NCI-H2081 (cell line): ENCODE measurements at places on chromosomes 6 and 20.

- DNase-seq = no peak
Observed at GRCh38 chr20:51978070-51978501, 175.8 kb upstream of the SALL4 start.

- no peak for DNase-seq
Observed at GRCh38 chr6:131460614-131461000, 112.4 kb upstream of the ARG1 start.

DNA sequence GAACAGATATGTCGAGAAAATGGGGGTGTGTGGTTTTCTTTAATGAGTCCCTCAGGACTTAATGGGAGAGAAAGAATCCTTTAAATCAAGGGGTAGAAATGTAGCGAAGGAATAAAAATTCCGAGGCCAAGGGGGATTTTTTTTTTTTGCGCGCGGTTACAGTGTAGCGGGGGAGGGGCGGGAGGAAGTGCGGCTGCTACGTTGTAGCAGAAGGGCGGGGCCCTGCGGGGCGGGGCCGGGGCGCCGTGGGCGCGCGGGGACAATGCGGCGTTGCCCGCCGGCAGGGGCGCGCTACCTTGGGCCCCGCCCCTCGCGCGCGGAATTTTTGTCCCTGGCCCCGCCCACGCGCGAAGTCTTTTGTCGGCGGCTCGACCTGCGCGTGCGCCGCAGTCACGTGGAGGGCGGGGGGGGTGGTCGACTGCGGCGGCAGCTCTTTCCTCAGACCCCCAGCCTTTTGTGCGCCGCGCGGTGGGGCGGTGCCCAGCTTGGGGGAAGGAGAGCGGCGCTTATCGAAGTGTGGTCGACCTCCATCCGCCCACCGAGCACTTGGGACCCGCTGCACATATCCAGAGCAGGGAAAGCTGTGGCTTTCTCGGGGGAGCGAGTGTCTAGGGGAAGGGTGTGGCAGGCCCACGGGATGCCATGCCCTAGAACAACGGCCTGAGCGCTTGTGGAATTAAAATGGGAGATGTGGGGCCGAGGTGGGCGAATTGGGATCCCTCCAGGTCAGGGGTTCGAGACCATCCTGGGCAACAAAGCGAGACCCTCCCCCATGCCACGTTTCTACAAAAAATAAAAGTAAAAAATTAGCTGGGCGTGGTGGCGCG, 1.3 kb downstream of the TUBB start:
- DNase-seq = peak; percentile 85

GRCh38 chr6:89934685-89935366, 40.6 kb downstream of the GJA10 start:
- no peak for DNase-seq

GRCh38 chr20:11119573-11119972, 445.8 kb upstream of the JAG1 start:
- DNase-seq = no peak
